ENCODE measurements at places on chromosomes 7 and 10. TPM values are rescaled to one million over a fixed set of nuclear protein-coding genes. Genes with fewer than 3 reads are reported as not detected.

CALD1 gene
- polyA plus RNA-seq = 150 TPM

PHYHIPL gene
- polyA plus RNA-seq = 0.35 TPM

MAGI2 gene
- polyA plus RNA-seq = 0.53 TPM

GHRHR gene
- polyA plus RNA-seq = not detected

- no peak for DNase-seq
These were observed 73.8 kb downstream of the PAXIP1 start for GRCh38 chr7:154929006-154929726.

GRCh38 chr7:141838581-141838980 lies 2.7 kb downstream of the PRSS37 start:
- DNase-seq = no peak

DNA sequence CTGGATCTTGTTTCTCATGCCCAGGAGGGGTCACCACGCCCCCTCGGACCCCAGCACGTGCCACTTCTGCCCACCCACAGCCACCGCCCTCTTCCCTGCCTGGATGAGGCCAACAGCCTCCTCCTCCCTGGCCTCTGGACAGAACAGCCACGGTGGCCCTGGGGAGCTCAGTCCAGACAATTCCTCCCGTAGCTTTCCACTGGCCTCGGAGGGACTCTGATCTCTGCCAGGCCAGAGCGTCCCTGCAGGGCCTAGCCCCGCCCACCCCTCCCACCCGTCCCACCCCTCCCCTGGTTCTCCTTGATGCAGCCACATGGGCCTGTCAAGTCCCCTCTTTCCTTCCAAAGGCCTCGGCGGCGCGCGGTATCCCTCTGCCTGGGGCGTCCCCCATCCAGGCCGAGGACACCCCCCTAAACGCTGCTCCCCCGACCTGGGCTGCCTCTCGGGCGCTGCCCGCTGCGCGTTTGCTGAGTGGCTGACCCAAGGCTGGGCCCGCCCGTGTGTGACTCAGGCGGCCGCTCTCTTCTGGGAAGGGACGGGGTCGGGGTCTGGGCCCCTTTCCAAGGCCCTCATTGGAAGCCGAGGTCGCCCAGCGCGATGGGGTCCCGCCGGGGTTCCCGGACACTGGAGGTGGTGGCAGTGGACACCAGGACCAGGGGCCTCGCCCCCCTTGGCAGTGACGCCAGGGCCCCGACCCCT lies 557 bp downstream of the TMEM120A start:
- peak; percentile 56 for DNase-seq

- DNase-seq = no peak
These were observed 384.4 kb upstream of the SHH start for GRCh38 chr7:156196649-156197048.

DNA sequence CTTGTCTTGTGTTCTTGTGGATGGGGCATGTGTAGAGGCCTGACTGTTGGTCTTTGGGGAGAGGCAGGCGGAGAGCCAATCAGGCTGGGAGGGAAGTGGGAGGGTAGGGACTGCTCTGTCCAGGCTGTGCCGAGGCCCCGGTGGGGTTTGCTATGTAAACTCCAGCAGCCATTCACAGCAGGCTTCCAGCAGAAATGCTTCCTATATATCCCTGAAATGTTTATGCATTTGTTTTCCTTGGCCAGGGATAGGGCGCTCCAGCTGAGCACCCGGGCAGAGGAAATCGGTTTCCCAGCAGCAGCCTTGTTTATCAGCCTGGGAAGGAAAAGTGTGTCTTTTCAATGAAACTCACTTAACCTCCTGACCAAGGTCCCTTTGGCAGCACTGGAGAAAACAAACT lies 18.3 kb upstream of the AQP1 start:
- DNase-seq = no peak

- DNase-seq = no peak
These were observed 22.5 kb upstream of the ZNF273 start for GRCh38 chr7:64880322-64881297.

GRCh38 chr7:89064831-89065230 lies 269.3 kb upstream of the TEX47 start:
- DNase-seq = no peak

DNA sequence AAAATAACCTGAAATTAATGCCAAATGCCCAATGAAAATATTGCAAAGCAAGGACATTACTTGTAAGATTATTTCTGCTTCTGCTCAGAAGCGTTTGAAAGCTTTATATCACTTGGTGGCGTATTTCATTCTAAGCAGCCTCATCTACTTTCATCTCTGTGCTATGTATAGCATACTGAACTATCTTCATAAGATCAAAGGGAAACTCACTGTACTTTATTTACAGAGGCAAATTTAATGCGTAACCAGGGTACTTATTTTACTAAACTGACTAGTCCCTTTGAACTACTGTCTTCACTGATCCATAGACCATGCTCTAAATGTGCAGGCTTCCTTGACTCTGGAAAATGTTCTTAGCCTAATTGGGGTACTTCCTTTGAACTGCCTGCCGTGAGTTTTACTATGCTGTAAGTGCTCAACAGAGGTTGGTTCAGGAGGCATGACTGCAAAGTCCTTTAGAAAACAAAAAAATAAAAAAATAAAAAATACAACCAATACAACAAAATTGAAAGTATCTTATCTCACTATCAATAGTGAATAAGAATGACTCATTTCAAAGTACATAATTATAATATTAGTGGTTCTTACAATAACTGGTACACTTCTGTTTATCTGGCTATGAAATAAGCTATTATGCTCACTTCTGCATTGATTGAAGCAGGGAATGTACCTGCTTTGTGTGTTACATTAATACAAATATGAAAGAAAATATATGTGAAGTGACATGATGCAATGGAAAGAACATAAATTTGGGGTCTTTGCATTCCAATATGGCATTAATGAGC lies 41.0 kb upstream of the TSPAN12 start:
- DNase-seq = no peak

DNA sequence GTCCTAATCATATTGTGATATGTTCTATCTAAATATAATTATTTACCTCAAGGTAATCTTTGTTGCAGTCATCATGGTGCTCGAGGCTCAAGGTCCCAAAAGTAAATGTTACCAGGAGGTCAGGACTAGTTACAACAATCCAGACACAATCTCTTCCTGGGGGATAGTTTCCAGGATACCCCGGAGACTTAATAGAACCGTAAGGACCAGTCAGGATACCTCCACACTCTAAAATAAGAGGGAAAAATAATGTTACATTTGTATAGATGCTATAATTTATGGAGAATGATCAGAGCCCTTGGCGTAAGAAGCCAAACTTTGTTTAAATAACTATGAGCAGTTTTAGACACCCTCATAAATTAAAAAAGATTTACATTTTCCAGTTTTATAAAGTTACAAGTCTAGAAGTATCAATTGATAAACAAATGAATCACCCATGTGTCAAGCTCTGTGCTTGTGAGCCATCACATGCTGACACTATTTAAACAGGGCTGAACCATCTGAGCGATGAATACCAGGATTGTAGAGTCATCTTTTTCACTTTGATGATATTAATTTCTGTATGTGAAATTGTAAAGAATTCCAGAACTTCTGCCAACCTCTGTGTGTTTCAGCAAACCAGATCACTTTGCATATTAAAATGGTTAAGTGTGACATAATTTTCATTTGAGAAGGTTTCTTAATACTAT lies 41.3 kb downstream of the CUBN start:
- DNase-seq = peak; percentile 38

DNA sequence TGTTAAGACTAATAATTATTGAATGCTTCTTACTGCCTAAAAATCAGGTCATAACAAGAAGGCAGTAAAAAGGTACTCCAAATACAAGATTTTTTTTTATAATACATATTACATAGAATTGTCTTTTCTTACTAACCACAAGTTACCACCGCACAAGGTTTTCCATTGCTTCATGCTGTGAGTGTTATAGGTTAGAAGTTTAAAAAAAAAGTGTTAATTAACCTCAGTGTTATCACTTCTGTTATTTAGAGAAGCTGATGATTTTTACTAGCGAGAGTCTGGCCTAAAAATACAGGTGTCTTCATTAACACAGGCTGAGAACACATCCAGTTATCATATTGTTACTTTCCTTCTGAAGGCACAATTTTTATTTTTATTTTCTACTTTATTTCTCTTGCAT lies 1281.9 kb upstream of the CELF2 start:
- DNase-seq = no peak

DNA sequence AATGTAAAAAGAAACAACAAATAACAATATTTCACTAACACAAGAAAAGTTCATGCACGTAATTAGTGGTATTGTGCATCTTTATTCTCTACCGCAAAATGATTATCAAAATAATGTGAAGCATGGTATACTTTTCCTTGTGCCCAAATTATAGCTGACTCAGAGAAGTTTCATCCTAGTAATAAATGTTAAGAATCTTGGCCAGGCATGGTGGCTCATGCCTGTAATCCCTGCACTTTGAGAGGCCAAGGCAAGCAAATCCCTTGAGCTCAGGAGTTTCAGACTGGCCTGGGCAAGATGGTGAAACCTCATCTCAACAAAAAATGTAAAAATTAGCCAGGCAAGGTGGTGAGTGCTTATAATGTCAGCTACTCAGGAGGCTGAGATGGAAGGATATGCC lies 105.0 kb downstream of the KMT2C start:
- DNase-seq = no peak

DNA sequence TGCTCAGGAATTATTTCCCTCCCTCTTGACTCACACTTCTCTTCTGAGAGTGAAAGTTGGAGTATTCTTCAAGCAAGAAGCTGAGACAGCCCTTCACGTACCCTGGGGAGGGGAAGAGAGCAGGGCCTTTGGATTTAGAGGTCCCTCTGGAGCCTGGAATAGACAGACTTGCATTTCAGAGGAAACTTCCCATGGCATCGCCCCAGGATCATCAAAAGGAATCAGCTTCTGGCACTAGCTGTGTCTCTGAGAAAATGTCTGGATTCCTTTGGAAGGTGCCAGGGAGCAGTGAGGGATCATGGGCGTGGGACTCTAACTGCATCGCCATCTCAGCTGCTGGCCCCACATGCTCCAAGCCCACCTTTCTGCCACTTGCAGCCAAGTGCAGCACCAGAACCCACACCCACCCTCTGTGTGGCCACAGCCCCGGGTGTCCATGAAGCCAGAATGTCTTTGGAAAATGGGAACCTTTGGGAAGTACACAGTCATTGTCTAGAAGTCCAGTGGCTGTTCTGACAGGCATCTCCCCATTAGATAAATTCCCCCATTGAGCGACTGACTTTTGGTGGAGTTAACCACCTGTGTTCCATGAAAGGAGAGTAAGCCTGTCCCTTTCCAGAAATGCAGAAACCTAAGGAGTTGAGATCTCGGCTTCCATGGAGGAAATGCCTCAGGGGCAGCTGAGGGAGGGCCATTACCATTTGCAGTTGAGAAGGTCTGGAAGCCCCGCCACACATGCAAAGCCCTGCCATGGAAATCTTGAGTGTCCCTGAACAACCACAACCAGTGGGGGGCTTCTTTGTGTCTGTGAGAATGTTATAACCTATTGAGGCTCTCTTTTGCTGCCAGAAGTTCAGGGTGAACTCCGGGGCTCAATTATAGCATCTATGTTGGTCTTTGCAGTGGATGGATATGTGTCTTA lies 57.8 kb upstream of the GDF10 start:
- DNase-seq = no peak

- DNase-seq = no peak
These were observed 23.0 kb upstream of the TRIL start for GRCh38 chr7:28981161-28981465.

DNA sequence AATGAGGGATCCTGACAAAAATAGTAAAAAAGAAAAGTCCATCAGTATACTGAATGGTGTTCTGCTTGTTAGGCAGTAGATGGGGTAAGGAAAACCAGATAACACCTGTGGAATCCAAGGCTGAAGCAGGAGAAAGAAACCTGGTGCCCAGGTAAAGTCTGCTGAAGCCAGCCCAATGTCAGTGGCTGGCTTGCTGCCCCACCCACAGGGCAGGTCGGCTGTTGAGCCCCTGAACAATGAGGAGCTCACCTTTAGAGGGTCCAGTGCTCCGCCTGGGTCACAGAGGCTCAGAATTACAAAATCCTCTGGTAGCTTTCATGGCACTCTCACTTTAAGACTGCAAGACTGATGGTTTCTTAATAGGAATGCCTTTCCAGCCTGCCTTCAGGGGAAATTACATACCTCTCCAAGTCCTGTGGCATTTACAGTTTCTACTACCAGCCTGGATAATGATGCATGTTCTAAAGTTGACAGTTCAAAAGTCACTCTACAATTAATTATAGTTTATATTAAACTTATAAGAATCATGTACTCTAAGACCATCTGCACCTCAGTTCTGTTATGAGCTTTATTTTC lies 23.8 kb downstream of the DHX32 start:
- no peak for DNase-seq

DNA sequence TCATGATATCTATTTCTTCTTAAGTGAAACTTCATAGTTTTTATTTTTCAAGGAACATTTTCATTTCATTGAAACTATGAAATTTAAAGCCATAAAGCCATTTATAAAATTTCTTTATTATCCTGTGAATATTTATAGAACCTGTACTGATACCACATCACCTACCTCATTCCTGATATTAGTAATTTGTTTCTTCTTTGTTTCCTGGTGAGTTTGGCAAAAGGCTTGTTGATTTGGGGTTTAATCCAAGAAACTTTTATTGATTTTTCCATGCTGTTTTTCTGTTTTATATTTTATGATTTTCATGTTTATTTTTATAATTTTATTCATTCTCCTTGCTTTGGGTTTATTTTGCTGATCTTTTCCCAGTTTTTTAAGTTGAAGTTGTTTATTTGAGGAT lies 669.4 kb downstream of the NXPH1 start:
- DNase-seq = no peak

DNA sequence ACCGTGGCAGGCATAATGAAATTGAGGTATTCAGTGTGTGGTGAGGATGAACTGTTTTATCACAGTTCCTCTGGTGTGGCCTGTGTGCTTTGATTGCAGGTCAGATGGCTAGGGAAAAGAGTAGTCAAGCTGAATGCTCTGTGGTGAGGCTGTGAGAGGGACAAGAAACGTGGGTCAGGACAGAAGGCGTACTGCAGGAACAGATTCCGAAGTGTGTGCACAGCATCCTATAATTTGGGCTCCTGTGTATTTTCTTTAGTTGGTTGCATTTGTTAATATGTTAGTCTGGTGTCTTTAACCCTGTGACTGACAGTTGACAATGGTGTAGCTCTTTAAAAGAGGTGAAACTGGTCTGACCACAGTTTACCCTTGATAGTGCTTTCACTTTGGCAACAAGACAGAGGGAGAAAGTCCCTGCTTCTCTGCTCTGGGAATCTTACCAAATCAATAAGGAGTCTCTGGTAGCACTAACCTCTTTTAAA lies 76.5 kb downstream of the AUTS2 start:
- no peak for DNase-seq

GRCh38 chr10:101282947-101283346 lies 53.7 kb upstream of the LBX1 start:
- no peak for DNase-seq

GRCh38 chr10:92575961-92576360 lies 2.1 kb upstream of the IDE start:
- no peak for DNase-seq

All from A549 (cell line).